Fibroblast of skin of abdomen (primary cell): ENCODE measurements at places on chromosomes 7 and 10.

- DNase-seq: no peak
Measured at GRCh38 chr10:4522296-4523000, 303.6 kb upstream of the AKR1E2 start.

DNA sequence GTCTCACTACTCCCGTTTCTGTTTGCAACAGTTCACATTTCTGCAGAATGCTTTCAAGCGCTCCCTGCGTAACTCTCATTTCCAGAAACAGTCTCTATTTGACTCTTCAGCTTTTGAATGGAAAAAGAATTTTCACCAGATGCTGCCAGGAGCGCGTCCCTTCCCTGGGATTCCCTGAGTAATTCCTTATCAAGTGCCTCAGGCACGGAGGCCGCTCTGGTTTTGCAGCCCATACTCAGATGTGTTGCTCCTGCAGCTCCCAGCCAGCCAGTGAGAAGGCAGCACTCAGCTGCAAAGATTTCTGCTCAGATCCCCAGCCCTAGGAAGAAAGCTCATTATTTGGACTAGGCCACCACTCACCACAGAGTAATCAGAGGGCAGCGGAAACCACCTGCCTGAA lies 161.1 kb upstream of the CHST15 start:
- DNase-seq: no peak

- DNase-seq: no peak
Measured at GRCh38 chr10:78537018-78537417, 503.4 kb downstream of the RPS24 start.

DNA sequence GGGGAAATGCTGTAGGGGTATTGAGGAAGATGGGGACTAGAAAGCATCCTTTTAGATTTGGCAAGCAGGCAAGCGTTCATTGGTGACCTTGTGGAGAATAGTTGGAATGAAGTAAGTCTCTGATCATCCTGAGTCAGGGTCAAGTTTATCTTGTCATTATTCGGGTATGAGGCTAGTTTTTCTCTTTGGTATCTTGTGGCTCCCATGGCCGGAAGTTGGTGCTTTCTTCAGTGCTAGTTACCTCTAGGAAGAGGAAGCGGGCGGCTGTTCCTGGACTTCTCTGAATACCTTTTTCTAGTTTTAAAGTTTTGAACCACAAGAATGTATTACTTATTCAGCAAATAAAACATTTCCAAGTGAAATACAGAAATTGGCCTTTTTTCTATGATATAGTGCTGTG lies 9.2 kb downstream of the CREM start:
- peak; percentile 5 for DNase-seq

- DNase-seq: peak; percentile 6
Measured at GRCh38 chr10:81179805-81180452, 642.2 kb downstream of the SH2D4B start.

DNA sequence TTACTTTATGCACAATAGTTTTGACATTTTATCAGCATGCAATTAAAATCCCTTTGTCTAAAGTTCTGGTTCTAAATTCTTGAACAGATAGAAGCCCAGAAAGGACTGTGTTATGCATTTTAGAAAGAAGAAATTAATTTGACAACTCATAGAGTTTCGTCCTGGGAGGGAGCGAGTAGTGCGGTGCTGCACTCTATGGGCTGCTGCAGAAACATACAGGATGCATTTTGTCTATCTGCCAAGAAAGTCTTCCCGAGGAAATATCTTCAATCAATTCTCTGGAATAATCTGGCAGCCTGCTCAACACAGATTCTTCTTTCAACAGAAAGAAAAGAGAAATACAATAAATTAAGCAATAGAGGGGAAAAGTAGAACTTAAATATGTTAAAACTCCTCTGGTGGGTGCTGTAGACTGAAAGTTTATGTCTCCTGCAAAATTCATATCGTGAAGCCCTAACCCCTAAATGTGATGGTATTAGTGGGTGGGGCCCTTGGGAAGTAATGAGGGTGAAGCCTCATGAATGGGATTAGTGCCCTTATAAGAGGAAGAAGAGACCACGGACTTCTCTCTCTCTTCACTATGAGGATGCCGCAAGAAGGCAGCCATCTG lies 39.0 kb upstream of the IFRD1 start:
- peak; percentile 57 for DNase-seq
